ENCODE measurements at places on chromosomes 7 and 10.
A peak's percentile ranks its signal among the peaks of the same experiment; 100 is the strongest.

DNA sequence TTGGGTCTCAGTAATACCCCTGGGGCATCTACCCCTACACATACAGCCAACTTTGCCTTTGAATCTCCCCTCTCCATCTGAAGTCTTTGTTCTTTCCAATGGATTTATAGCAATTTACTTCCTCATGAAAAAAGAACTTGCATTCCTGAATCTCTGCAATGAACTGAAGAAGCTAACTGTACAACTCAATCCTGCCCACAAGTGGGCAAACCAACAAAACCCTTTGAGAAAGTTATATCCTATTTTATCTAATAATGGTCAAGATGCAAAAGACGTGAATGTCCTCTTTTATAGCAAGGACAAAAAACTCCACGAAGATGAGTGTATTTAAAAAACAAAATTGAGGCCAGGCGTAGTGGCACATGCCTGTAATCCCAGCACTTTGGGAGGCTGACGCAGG is 991.3 kb downstream of the LRMDA start:
- no peak for DNase-seq

- DNase-seq, result no peak
Measured at GRCh38 chr10:62831346-62831745, 15.2 kb upstream of the EGR2 start.

DNA sequence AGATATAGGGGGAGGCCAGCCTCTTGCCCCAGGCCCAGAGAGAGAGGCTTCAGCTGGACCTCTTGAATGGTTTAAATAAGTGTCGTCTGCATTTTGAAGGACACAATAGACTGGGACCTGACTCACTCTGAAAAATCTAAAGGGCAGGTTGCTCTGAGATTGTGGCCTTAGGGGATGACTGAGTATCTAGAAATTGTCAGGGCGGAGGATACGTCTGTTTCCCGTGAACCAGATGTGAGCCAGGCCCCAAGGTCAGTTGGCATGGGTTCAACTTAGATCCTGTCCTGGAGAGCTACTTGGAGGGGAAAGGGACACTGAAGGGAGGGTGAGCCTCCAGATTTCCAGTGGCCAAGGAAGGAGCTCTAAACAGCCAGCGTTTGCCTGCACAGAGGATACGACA is 110.2 kb downstream of the CHN2 start:
- DNase-seq, result no peak

DNA sequence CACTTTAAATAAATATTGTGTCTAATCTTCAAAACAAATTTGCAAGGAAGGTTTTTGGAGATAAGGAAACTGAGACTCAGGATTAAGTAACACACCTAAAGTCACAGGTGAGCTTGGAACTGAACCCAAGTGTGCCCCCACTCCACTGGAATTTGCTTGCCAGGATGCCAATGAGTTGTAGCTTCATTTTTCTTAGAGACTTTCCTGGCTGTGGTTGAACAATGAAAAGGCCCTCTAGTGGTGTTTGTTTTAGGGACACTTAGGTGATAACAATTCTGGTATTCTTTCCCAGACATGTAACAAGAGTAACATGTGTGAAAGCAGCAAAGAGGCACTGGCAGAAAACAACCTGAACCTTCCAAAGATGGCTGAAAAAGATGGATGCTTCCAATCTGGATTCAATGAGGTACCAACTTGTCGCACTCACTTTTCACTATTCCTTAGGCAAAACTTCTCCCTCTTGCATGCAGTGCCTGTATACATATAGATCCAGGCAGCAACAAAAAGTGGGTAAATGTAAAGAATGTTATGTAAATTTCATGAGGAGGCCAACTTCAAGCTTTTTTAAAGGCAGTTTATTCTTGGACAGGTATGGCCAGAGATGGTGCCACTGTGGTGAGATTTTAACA is 1.5 kb downstream of the IL6 start:
- peak; percentile 56 for DNase-seq

DNA sequence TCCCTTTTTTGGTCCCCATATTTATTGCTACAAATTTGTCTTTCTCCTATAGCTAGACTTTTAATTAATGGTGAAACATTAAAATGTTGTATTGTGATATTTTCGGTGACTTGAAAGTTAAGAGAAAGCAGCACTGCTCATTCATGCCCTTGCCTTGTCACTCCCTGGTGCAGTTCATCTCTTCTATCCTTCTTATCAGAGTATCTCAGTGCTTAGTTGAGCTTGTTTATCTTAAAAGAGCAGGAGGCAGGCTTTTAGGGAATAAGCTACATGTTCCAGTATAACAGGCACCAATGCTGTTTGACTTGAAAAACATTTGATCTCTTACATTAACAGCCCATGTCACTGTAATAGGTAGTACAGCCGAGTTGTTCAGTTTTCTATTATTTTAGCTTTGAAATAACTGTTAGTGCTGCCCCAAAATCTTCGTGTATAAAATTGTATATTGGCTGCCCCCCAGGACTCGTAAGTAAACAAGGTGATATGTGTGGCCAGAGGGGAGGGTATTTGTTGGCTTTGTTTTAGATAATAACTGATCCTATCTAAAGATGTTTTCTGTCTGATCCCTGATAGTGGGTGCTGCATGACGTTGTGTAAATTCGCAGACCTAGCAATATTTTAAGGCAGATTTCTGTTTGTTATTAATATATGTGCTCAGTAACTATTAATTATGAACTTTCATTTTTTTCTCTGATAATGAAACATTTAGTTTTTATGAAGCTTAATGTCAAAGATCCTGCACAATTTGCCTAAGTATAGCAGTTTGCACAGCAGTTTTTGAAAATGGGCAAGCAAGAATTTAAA is 96.5 kb downstream of the BTRC start:
- DNase-seq, result no peak

GRCh38 chr7:1872191-1873069 is 202.4 kb downstream of the ELFN1 start:
- DNase-seq, result no peak

- DNase-seq, result no peak
Measured at GRCh38 chr7:31734456-31734855, 47.4 kb downstream of the PPP1R17 start.

DNA sequence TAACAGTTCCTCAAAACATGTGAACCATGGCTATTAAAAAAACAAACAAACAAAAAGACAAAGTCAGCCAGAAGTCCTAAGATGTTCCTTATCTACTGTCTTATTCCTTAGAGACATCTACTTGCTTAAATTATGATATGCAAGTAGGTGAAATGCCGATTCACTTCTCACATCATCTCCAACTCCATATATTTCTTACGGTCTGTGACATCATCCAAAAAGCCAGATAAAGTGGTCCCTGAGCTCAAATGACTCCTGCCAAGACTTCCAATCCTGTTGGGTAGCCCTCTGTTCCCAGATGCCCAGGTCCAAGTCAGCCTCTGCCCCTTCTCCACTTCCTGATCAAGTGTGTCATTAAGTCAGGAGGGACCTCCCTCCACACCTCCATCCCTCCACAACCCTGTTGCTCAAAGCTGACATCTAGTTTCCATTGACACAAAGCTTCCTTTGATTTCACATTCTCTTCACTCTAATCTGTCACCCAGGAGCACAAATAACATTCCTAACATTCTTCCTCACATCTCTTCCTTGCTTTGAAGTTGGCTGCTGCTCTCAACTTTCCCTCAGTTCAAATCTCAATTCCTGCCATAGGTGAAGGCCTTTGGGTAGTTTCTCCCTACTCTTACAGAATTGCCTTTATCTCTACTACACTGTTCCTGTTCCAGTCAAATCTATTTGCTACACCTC is 56.1 kb upstream of the PDLIM1 start:
- DNase-seq, result no peak

GRCh38 chr7:106783286-106783685 is 81.8 kb upstream of the PIK3CG start:
- no peak for DNase-seq

GRCh38 chr10:128369101-128369650 is 243.0 kb upstream of the MKI67 start:
- no peak for DNase-seq

- peak; percentile 87 for DNase-seq
Measured at GRCh38 chr7:1455241-1455939, 3.9 kb downstream of the MICALL2 start.

GRCh38 chr10:3822541-3823330 is 37.7 kb upstream of the KLF6 start:
- no peak for DNase-seq

- no peak for DNase-seq
Measured at GRCh38 chr7:50610521-50611277, 45.5 kb upstream of the DDC start.
